ENCODE measurements at places on chromosomes 3 and 15. TPM values are rescaled to one million over a fixed set of nuclear protein-coding genes. Genes with fewer than 3 reads are reported as not detected.

The NANOGP8 gene
- not detected for total RNA-seq

The SCAANT1 gene
- total RNA-seq, result not detected

The GP9 gene
- total RNA-seq, result not detected

The PRTG gene
- 26.7 TPM for total RNA-seq

The GOLGB1 gene
- 86.4 TPM for total RNA-seq

The MEIS2 gene
- total RNA-seq, result 36.1 TPM

The C15orf39 gene
- 13.1 TPM for total RNA-seq

The BFSP2 gene
- not detected for total RNA-seq

The TMC3 gene
- total RNA-seq, result not detected

The KCNMB2 gene
- not detected for total RNA-seq

The FAM174B gene
- 10.3 TPM for total RNA-seq

The VWA5B2 gene
- not detected for total RNA-seq

The EIF1B gene
- total RNA-seq, result 20.8 TPM

The WDR93 gene
- 0.39 TPM for total RNA-seq

The SLCO2A1 gene
- total RNA-seq, result under 0.01 TPM

The TNFAIP8L3 gene
- total RNA-seq, result not detected

The IDH3A gene
- total RNA-seq, result 14.9 TPM

The SI gene
- total RNA-seq, result not detected

The DLL4 gene
- not detected for total RNA-seq

The CYP1A2 gene
- total RNA-seq, result not detected

The SLC22A13 gene
- 2.6 TPM for total RNA-seq

The PP2D1 gene
- not detected for total RNA-seq

The BBX gene
- 64.6 TPM for total RNA-seq

The ABI3BP gene
- 17.0 TPM for total RNA-seq

The A4GNT gene
- total RNA-seq, result not detected

The CCDC13 gene
- total RNA-seq, result 0.11 TPM

The IL20RB gene
- total RNA-seq, result 1.6 TPM

The TMCO5A gene
- not detected for total RNA-seq

The TGM5 gene
- total RNA-seq, result not detected

The VGLL3 gene
- total RNA-seq, result 536 TPM

The GABRR3 gene
- total RNA-seq, result not detected

The GPR171 gene
- not detected for total RNA-seq

The CPLX3 gene
- total RNA-seq, result not detected

The SOX2 gene
- total RNA-seq, result not detected

The PROK2 gene
- total RNA-seq, result not detected

The RTP3 gene
- not detected for total RNA-seq

The REC114 gene
- not detected for total RNA-seq

The GPR149 gene
- not detected for total RNA-seq

The GOLGA8O gene
- 0.43 TPM for total RNA-seq
